Activated CD8-positive, alpha-beta memory T cell treated with anti-CD3 and anti-CD28 coated beads, Interleukin-2, amount 50 U/mL, for 4 hours (primary cell): ENCODE measurements at places on chromosomes 7 and 10.

DNA sequence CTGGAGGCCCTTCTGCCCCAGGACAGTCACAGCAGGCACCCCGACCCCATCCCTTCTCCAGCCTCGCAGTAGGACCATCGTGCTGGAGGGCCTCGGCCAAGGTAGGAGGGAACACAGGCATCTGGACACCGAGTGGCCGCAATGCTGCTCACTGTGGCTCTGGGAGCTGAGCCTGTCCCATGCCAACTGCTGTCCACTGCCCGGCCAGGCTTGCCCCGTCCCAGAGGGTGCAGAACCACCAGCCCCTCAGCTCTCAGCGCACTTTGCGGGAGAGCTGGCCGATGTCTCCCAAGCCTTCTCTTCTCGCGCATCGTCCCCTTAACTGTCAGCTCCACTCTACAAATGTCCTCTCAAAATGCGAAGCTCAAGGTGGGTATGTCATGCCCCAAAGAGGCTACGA lies 197.2 kb downstream of the PTPRN2 start:
- DNase-seq = no peak

DNA sequence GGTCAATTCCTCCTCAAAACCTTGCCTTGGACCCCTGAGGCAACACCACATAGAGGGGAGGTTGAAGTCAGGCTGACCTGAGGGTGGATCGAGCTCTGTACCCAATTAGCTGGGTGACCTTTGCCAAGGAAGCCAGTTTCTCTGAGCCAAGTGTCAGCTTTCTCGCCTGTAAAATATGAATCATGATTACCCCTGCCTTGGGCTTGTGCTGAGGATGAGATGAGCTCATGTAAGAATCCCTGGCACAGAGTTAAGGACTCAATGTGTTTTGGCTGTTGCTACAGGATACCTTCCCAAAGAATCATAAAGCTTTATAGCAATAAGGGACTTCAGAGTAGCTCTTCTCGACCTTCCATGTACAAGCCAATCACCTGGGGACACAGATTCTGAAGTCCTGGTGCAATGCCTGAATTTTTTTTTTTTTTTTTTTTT lies 43.5 kb upstream of the CACUL1 start:
- no peak for DNase-seq

GRCh38 chr7:7236041-7236440 lies 53.7 kb downstream of the C1GALT1 start:
- no peak for DNase-seq

DNA sequence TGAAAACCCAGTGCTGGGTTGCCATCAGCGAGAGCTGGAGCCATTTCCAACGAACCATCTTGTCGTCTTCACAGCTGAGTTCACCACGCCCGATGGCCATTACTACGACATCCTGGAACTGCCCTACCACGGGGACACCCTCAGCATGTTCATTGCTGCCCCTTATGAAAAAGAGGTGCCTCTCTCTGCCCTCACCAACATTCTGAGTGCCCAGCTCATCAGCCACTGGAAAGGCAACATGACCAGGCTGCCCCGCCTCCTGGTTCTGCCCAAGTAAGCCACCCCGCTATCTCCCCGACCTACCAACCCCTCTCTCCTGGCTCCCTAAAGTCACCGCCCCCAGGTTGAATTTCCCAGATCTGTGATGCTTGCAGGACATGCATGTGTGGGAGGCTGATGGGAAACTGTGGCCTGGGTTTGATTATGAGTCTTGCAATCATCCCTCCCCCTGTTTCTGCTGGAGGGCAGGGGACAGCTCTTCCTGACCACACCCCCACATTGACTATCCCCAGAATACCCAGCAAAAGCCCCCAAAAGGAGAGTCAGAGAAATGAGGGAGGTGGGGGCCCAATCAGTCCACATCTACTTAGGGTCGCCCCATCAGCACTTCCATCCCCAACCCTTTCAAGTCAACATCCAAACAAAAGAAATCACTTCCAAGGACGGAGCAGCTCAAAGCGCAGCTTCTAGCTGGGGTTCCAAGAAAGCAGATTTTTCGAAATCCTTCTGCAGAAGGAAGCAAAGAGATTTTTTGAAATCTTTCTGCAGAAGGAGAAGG lies 6.9 kb downstream of the SERPINE1 start:
- DNase-seq = no peak

GRCh38 chr10:44004913-44005787 lies 356.5 kb upstream of the ZNF32 start:
- no peak for DNase-seq

- DNase-seq = no peak
These were observed 90.4 kb downstream of the SEPTIN7 start for GRCh38 chr7:35891004-35891830.

DNA sequence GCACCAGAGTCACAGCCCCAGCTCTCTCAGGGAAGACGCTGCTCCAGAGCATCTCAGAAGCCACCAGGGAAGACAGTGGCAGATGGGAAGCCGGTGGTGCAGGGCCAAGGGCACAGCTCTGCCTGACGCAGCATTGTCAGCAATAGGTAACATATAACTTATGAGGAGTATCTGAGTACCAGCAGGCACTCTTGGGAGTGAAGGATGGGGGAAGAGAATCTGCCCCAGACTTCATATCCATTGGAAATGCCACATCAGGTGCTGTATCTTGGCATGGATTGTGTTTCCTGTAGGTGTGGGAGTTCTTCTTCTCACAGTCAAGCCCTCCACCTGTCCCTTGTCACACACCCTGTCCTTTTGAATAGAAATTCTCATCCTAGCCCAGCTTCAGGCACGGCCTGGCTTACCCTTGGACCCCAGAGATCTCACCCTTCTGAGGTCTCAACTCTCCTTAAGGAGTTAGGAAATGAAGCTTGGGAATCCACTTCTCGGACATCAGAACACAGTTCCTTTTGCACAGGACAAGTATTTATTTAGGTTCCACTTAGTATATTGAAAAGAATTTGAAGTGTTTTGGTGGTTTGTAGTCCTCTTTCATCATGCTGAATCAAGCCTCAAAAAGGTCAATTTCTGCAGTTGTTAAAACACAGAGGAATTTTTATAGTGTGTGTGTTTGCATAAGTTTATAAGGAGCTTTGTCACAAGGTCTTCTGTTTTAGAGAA lies 9.9 kb downstream of the EPDR1 start:
- DNase-seq = no peak

DNA sequence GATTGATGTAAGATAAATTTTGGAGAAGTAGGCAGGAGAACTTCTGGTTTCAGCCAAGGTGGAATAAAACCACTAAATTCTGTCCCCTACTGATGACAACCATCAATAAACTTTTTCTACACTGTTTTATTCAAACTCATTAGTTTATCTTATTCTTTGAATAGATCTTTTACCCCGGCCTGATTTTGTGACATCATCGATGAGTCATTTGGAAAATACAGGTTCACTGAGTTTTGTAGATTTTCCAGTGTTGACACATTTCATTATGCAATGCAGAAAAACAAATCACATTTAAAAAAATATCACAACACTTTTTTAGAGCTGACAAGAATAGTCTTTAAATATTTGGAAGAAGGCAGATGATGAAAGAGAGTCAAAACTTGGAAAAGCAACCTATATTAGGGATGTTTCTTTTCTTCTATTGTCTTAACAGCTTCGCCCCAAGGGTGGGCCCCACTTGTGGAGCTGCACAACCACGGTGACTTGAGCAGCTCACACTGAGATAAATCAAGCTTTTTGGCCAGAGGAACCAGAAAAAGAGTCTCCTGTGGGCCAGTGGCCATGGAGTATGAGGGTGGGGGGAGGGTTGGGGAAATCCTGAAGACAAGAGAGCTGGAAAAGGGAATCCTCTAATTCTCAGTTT lies 112.8 kb downstream of the PTEN start:
- no peak for DNase-seq

- DNase-seq = peak; percentile 25
These were observed 95.0 kb downstream of the CNOT4 start for GRCh38 chr7:135414850-135415439.

- no peak for DNase-seq
These were observed 69.0 kb upstream of the SAMD8 start for GRCh38 chr10:75042292-75042974.

- no peak for DNase-seq
These were observed at the start of gene TFEC for GRCh38 chr7:116030651-116031276. TFEC (minus strand) TSS chr7:116030763; CDS start chr7:115984441, 46,322 bp downstream.
